ENCODE measurements at places on chromosomes 1 and 21.

DNA sequence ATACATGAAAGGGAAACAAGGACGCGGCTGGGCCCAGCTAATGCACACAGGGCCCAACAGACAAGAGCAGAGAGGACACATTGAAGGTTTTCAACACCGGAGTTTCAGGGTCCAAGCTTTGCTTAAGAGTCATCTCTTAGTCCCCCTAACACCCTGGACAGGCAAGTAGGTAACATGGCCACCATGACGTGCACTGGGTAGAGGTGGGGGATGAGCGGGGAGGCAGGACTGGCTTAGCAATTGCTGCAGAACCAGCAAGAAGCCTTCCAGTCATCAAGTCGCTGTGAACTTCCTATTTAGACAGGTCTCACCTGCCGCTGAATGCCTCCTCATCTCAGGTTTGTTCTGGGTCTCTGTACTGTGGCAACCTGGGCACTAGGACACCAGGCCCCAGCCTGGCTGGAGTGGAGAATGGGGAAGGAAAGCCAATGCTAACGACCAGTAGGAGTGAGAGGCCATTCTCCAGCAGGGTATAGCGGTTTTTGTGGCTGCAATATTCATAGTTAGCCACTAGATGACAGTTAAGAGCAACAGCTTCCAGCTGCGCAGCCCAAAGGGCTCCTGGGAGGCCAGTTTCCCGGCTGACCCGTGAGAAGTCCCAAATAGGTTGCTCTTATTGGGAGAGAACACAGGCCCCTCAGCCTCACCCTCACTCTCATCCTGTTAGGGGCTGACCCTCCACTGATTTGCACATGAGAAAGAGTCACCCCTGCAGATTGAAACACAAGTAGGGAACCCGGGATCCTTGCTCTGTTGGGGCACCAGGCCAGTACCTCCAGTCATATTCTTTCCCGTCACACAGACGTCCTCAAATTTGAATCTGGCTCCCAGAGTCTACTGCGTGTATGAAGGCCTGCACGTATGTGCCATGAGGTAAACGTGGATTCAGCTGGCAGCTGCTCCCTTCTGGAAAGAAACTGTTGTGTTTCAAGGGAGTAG, 6.0 kb upstream of the PIGC start:
- DNase-seq = no peak

- no peak for DNase-seq
These were observed 25.6 kb upstream of the IL20 start for GRCh38 chr1:206839857-206840256.

GRCh38 chr1:84370266-84370665, 28.0 kb upstream of the DNASE2B start:
- no peak for DNase-seq

DNA sequence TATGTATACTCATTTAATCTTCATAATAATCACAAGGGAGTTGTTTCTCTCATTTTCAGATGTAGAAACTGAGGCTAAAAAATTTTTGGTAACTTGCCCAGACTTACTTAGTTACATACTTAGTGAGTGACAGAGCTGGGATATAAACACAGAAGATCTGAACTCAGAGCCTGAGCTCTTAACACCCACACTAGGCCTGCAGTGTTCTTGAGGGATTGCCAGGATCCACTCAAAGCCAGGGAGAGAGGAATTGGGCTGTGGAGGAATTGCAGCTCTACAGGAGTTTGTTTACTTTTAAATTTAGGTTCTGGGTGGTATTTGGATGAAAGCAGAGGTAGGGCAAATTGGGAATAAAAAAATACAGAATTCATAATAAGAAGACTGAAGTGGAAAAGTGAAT, 515.1 kb upstream of the PLXNA2 start:
- no peak for DNase-seq

DNA sequence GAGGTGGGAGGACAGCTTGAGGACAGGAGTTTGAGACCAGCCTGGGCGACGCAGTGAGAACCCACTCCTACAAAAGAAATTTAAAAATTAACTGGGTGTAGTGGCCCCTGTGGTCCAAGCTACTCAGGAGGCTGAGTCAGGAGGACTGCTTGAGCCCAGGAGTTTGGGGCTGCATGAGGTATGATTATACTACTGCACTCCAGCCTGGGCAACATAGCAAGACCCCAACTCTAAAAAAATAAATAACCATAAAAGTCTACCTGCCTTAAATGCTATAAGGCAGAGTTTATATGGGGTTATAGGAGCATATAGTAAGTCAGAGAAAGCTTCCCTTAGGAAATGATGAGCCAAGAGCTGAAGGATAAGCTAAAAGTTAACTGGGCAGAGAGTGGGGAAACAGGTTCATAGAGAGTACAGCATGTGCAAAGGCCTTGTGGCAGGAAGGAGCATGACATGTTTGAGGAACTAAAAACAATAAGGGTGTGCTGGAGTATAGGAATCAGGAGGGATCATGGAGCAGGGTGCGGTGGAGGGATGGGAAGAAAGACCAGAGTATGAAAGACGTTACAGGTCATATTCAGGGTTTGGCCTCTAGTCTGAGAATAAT, 68.3 kb downstream of the ADSS2 start:
- DNase-seq = no peak

- DNase-seq = no peak
These were observed 31.5 kb downstream of the IGFN1 start for GRCh38 chr1:201222125-201222524.

DNA sequence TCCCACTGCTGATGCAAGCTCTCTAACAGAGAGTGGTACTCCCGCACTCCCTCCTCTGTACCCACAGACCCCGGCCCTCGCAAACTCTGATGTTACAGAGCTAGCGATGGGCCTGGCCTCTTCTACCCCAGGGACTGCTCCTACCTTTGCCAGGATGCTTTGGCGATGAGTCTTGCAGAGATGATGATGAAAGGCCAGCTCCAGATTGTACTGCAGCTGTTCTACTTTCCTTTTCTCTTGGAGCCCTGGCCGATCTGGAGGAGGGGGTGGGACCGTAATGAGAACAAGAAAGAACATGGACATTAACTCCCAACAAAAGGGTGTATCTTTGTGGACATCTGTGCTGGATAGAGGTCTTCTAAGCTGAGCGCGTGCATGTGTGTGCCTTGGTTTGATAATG, 6.0 kb upstream of the LINGO4 start:
- DNase-seq = no peak

GRCh38 chr1:15799928-15800835, 7.3 kb downstream of the UQCRHL start:
- DNase-seq = no peak

DNA sequence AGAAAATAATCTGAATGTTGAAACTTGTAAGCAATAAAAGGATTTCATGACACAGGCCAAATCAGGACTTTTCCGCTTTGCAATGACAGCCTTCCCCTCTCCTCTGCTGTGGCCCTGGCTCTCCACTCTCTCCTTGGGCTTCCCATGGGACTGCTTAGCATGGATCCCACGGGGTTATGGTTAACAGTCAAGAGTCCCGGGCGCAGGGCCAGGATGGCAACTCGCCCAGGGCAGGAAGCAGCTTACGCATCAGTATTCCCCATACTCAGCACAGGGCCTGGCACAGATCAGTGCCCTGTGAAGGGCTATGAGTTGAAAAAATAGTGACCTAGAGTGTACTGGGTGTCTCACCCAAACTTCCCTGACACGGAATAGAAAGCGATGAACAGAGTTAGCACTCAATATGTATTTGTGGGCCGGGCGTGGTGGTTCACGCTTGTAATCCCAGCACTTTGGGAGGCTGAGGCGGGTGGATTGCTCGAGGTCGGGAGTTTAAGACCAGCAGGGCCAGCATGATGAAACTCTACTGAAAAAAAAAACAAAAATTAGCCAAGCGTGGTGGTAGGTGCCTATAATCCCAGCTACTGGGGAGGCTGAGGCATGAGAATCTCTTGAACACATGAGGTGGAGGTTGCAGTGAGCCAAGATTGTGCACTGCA, 29.1 kb upstream of the GRHL3 start:
- DNase-seq = no peak

DNA sequence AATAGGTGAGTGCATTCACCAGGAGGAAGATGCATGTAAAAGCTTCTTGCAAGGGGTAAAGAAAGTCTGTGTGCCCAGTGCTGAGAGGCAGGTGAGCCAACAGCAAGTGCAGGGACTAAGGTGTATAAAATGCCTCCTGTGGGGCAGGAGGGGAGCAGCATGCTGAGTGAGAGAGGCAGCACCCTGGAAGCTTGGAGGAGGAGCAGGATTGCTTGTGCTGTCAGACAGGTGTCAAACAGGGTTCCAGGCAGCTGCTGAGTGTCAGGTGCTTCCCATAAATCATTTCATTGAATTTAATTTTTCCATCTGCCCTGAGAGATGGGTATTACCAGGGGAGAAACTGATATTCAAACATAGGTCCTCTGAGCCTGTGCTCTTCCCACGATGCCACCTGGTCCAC, 13.9 kb downstream of the BSND start:
- no peak for DNase-seq

GRCh38 chr1:221716713-221717484, 25.0 kb downstream of the DUSP10 start:
- DNase-seq = no peak

GRCh38 chr1:215970406-215970805, 403.3 kb downstream of the KCTD3 start:
- DNase-seq = no peak

DNA sequence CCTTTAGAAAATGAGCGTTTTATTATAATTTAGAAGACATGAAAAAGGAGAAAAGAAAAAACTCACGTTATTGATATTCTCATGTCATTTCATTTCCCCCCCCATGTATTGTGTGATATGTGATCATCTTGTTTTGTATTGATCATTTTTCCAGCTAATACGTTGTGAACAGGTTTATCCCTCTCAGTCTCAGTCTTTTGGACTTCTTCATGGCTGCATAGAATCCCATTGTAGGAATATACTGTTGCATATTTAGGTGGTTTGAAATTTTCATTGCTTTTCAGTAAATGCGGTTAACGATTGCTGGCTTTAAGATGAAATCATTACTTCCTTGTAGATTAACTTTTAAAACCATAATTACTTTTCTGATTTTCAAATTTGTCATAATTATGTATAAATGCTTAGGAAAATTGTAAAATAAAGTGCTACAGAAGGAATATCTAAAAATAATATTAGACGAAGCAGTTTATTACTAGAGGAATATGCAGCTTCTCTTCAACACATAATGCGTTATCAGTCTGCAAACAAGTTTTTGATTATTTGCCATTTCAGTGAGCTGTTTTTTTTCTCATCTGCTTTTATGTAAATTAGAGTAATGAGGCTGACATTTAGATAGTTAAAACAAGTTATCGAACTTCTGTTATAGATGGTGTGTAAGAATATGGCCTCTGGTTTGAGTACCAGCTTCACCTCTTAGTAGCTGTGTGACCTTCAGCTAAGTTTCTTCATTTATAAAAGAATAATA, 1.8 kb downstream of the SON start:
- DNase-seq = no peak

- DNase-seq = no peak
These were observed 129.3 kb downstream of the PRDM2 start for GRCh38 chr1:13829152-13829769.

DNA sequence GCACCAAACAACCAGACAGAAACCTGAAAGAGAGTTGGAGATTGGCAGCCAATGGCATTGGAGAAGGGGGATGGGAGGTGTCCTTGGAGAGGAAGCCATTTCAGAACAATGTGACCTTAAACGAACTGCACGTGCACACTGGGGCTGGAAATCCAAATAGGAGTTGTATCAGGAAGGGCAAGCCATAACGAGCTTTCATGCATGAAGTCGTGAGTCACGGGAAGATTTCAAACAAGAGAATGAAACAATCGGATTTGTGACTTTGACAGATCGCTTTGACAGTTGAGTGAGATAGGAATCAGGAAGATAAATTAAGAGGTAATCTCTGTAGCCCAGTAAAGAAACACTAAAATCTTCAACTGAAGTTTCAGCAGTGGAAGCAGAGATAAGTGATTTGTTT, 445.8 kb upstream of the ZP4 start:
- no peak for DNase-seq

GRCh38 chr1:26411624-26412074, 1.0 kb downstream of the LIN28A start:
- no peak for DNase-seq

DNA sequence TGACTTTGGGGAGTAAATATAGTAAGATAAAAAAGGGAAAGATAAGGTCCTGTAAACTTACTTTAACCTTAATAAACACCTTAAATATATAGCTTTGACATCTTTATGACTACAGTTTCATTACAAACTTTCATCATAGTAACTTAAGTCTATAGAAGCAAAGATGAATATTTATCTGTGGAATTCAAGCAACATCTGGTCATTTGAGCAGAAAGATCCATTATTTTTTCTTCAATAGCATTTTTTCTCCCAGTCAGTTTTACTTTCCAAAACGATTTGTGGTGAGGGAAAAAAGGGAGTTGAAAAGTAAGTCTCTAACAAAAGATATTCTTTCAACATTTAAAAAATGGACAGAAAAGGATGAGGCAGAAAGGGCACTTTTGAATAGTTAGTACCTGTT, 69.0 kb downstream of the HMCN1 start:
- DNase-seq = no peak

GRCh38 chr1:18716112-18716784, 85.6 kb downstream of the PAX7 start:
- no peak for DNase-seq

- no peak for DNase-seq
These were observed 15.3 kb upstream of the KLHDC8A start for GRCh38 chr1:205371871-205372660.

- no peak for DNase-seq
These were observed 325.6 kb downstream of the TTLL7 start for GRCh38 chr1:83673312-83673711.

DNA sequence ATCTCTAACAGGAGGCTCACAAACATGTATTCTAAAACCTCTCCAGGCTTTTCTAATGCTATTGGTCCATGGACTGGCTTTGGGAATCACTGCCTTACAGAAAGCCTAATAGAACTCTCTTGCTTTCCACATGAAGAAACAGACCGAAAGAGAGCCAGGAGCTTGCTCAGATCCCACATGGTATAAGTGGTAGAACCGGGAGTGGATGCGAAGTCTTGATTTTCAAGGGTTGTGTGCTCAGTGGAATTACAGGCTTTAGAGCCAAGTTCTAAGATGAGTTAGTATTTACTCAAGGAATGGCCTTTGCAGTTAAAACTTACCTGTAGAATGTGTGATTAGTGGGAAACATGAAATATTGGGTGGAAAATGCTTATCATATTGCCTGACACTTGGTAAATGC, 54.3 kb upstream of the HSD17B7 start:
- no peak for DNase-seq

DNA sequence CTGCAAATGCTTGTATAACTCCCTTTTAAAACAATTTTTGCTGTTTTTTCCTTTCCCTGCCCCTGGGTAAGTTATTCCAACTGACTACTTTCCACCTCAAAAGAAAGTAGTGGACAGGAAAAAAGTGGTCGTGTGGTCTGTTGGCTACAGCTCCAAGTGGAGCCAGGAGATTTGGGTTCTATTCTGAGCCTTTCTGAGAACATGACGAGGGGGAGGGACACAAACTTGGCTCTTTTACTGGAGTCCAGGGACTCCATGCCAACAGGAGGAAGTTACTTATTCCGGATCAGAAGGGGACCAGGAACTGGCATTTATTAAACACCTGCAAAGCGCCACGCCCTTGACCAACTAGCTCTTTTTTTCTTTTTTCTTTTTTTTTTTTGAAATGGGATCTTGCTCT, 79.0 kb upstream of the CAPZB start:
- no peak for DNase-seq

Measured in GM12878 (cell line).